ENCODE measurements at places on chromosomes 7 and 10.

DNA sequence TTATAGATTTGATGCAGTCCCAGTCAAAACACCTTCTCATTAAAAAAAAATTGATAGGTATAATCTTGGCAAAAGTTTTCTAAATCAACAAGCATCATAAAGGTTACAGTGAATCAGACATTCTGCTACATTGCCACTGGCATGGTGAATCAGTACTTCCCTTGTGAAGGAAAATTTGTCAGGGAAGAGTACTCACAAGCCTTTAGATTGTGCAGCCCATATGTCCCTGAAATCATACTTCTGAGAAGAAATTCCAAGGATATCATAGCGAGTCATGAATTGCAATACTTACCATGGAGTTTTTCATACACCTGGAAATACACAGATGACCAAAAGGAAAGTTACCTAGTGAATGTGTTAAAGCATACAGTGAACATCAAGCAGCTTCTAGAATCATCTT lies 17.2 kb downstream of the VSTM2A start:
- no peak for DNase-seq

- no peak for DNase-seq
These were observed 240.6 kb downstream of the VTI1A start for GRCh38 chr10:112687647-112688046.

GRCh38 chr10:125084191-125084613 lies 76.2 kb downstream of the CTBP2 start:
- DNase-seq = no peak

DNA sequence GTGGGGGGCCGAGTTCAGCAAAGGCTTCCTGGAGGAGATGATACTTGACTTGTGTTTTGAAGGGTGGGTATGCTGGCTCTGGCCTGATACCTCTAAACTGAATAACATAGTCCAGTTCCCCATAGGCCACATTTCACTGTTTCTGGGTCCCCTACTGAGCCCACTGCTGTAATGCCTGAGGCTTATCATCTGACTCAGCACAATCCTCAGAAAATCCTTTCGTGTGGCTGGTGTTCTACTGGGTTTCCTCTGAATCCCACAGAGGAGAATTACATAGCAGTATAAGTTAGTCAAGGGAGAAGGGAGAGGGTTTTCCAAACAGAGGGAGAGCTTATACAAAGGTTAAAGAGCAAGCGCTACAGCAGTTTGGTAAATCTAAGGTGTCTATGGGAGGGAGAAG lies 2.8 kb upstream of the R3HCC1L start:
- DNase-seq = no peak

GRCh38 chr10:3660753-3661152 lies 124.3 kb downstream of the KLF6 start:
- no peak for DNase-seq

- DNase-seq = peak; percentile 77
These were observed 122.7 kb downstream of the MAD1L1 start for GRCh38 chr7:2109936-2110609.

DNA sequence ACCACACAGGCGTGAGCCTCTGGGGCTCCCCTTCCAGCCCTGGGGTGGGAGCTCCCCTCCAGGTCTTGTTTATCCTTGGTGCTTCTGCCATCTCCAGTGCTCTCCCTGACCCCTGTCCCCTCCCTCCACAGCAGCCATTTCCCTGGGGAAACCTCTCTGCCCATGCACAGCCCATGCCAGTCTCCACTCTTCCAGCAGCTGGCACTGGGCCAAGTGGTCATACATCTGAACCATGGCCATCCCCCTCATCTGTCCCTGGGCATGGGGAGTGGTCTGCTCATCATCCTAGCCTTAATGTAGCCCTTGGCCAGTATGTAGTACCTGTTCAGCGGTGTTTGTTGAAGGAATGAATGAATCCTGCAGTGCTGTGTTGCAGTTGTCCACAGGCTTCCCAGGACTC lies 172.4 kb upstream of the ZNF32 start:
- DNase-seq = peak; percentile 1

GRCh38 chr7:138665249-138665648 lies 35.9 kb downstream of the SVOPL start:
- no peak for DNase-seq

- peak; percentile 82 for DNase-seq
These were observed at the start of gene VWA2 for GRCh38 chr10:114239117-114239993. Gene VWA2 (plus strand): TSS chr10:114239254. CDS start chr10:114248714, 9,460 bp downstream.

Measured in NCI-H69 (cell line).